ENCODE measurements at places on chromosomes 2 and 18. TPM values are rescaled to one million over a fixed set of nuclear protein-coding genes. Genes with fewer than 3 reads are reported as not detected.

The NT5DC4 gene
- not detected for total RNA-seq

The GALNT3 gene
- total RNA-seq: not detected

The PDE6D gene
- 29.4 TPM for total RNA-seq

The KCNIP3 gene
- total RNA-seq: 22.5 TPM

The RFX8 gene
- 0.12 TPM for total RNA-seq

The GREB1 gene
- 0.23 TPM for total RNA-seq

The SMARCAL1 gene
- total RNA-seq: 12.3 TPM

The LINC00305 gene
- total RNA-seq: not detected

The DLGAP1 gene
- 0.12 TPM for total RNA-seq

The SDC1 gene
- total RNA-seq: 4.0 TPM

The MLPH gene
- total RNA-seq: 11.7 TPM

The LDLRAD4 gene
- not detected for total RNA-seq

The GCKR gene
- not detected for total RNA-seq

The KATNAL2 gene
- total RNA-seq: 10.8 TPM

The ERCC3 gene
- total RNA-seq: 25.7 TPM

The FEV gene
- not detected for total RNA-seq

The NGEF gene
- not detected for total RNA-seq

The NBAS gene
- 35.1 TPM for total RNA-seq

The SMYD1 gene
- 0.77 TPM for total RNA-seq

The RIT2 gene
- total RNA-seq: not detected

The NMUR1 gene
- not detected for total RNA-seq

The POMC gene
- 6.1 TPM for total RNA-seq

The COBLL1 gene
- total RNA-seq: 3.7 TPM

The CARF gene
- 8.3 TPM for total RNA-seq

The TXNL1 gene
- 35.2 TPM for total RNA-seq

The CCL20 gene
- 0.47 TPM for total RNA-seq

The RGPD3 gene
- total RNA-seq: 0.43 TPM

The TEKT4 gene
- total RNA-seq: not detected

The CRIM1 gene
- 92.3 TPM for total RNA-seq

The CFC1 gene
- total RNA-seq: not detected

The CYP1B1 gene
- total RNA-seq: 22.1 TPM

The CPLX4 gene
- not detected for total RNA-seq

The CENPO gene
- total RNA-seq: 5.8 TPM

The DNPEP gene
- total RNA-seq: 63.8 TPM

The DOK6 gene
- 2.8 TPM for total RNA-seq

The TYMS gene
- total RNA-seq: 3.2 TPM

The MEIS1 gene
- 21.9 TPM for total RNA-seq

The DYSF gene
- total RNA-seq: 0.70 TPM

The FBXO48 gene
- total RNA-seq: 0.43 TPM

The PLEKHB2 gene
- total RNA-seq: 26.0 TPM

The INHBB gene
- total RNA-seq: 1.6 TPM

The SLC25A12 gene
- 19.1 TPM for total RNA-seq

The SERPINB4 gene
- not detected for total RNA-seq

The EVX2 gene
- 0.09 TPM for total RNA-seq

The DGUOK gene
- 61.0 TPM for total RNA-seq

The DCDC2C gene
- total RNA-seq: not detected

The PER2 gene
- 3.0 TPM for total RNA-seq

The IL36A gene
- total RNA-seq: not detected

The KIF1A gene
- total RNA-seq: under 0.01 TPM

The BCL2 gene
- total RNA-seq: 4.1 TPM

The MEP1B gene
- total RNA-seq: not detected

The PLCL1 gene
- 5.8 TPM for total RNA-seq

The ARHGAP28 gene
- 24.1 TPM for total RNA-seq

The CXCR1 gene
- not detected for total RNA-seq

The DYNAP gene
- not detected for total RNA-seq

The SIX3 gene
- not detected for total RNA-seq

The NYAP2 gene
- not detected for total RNA-seq

The SCN7A gene
- total RNA-seq: 4.3 TPM

The GALNT13 gene
- 0.09 TPM for total RNA-seq

The FRZB gene
- total RNA-seq: 0.60 TPM

Measured in pericardium fibroblast (primary cell).